Lung (tissue), 17 donors: ENCODE measurements at places on chromosomes 1 and 21.
A peak's percentile ranks its signal among the peaks of the same experiment; 100 is the strongest.

GRCh38 chr1:221204055-221204833 is 325.0 kb downstream of the HLX start:
- DNase-seq, result peak; percentile 90

DNA sequence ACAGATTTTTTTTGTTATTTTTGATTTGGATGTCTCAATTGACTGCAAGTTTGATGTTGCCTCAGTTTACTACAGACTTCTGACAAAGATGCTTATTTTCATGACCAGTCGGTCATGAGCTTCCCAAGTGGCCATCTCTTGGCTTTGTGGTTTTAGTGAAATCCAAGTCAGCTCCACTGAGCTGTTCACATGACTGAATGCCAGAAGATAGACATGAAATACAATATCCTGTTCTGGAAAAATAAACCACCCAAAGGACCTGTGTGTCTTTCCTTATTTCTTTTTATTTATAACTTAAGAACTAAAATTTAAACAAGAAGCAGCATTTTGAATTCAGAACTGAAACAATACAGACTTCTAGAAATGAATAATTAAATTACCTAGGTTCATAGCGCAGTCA is 89.3 kb downstream of the HMCN1 start:
- no peak for DNase-seq

DNA sequence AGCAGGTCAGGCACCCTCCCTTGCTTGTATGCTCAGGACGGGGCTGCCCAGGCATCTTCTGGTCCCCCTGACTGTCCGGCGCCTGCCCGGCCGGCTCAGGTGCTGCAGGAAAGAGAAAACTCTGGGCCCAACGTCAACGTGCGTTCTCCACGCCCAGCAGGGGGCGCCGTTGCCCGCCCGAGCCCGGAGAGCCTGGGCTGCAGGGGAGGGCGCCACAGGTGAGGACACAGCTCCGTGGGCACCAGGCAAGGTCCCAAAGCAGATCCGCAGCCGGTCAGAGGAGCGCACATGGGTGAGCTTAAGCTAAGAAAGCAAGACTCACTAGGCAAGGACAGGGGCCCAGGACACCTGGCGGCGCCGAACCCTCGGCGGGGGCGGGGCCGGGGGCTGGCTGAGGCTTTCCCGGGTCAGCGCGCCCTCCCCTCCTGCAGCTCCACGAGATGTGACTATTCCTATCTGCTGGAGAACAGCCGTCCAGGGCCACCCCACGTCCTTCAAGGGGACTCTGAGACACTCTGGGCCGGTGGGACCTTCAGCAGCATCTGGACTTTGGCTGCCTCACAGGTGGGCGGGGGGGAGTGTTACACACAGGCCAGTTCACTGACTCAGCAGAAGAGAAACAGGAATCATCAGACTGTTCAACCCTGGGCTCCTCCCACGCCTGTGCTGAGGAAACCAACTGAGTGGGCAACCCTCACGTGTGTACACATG is 29.3 kb downstream of the KRTAP10-1 start:
- DNase-seq, result peak; percentile 68

DNA sequence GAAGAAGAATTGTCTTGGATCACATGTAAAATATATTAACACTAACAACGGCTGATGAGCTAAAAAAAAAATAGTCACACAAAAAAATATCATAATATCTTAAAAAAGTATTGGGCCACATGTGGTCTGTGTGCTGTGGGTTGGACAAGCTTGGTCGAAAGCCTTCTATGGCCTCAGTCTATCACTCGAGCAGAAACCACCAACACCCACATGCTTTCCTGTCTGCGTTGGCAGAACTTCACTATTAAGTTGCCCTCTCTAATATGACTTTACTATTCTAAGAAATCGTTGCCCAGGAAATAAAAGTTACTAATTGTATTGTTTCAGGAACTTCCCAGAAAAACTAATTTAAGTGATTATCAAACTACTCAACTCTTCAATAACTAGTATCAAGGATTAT is 28.2 kb upstream of the ETS2 start:
- DNase-seq, result no peak

DNA sequence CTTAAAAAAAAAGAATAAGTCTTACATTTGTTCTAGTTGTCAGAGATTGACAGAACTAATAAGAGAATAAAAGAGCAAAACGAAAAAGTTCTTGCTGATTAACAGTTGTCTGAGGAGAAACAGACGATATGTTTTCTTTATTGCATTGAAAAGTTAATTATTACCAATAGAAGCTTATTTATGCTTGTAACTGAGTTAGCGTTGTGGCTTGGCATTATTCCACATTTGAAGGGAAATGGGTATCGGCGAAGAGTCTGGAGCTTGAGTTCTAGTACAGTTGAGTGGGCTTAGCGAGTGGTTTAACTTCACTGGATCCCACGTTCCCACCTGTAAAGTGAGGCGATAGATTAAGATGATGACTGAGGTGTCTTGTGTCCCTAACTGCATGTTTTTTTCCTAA is 109.0 kb downstream of the SDCCAG8 start:
- DNase-seq, result peak; percentile 14

DNA sequence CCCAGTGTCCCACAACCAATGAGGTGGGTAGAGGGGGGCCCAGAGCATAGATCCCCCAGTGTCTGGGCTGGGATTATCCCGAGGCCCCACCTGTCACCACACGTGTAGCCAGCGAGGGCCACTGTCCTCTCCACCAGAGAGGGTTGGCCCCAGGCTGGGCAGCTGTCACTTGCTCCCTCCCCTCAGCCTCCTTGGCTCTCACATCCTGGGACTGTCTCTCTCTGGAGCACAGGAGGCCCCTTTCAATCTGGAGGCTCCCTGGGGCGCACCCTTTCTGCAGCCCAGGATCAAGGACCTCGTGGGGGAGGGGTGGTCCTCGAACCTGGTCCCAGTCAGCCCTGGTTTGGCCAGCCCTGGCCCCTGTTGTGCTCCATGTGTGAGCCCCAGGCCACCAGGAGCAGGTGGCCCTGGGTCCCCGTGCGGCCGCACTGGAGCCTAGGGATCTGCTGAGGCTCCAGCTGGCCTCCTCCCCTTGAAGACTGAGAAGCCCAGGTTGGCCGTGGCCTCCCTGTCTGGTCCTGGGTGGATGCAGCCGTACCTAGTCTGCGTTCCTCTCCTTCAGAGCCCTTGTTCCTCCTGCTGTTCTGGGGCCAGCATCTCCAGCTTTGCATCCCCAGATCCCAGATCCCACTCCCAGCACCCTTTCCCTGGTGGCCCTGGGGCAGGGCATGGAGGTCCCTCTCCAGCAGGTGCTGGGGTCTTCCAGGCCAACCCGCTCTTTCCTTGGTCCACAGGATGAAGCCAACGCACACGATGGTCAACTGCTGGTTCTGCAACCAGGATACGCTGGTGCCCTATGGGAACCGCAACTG is 6.7 kb downstream of the TMEM201 start:
- DNase-seq, result no peak
